ENCODE measurements at places on chromosomes 5 and 9. TPM values are rescaled to one million over a fixed set of nuclear protein-coding genes. Genes with fewer than 3 reads are reported as not detected.

DNA sequence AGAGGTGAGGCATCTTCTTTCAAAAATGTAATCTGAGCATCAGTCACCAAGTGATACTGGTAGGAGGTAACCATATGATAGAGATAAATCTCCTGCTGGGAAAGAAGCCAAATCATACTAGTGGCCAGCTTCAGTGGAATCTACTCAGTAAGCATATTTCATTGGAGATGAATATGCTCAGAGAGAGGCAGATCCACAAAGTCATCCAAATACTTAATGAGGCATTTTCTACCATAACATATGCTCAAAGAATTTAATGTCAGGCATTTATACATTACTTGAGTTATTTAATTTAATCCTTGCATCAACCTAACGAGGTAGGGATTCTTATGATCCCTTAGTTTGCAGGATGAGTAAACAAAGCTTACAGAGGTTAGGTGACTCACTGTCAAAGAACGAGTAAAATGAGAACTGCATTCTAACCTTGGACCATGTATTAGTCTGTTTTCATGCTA, 50.9 kb upstream of the DMRTA1 start:
- no peak for DNase-seq

DNA sequence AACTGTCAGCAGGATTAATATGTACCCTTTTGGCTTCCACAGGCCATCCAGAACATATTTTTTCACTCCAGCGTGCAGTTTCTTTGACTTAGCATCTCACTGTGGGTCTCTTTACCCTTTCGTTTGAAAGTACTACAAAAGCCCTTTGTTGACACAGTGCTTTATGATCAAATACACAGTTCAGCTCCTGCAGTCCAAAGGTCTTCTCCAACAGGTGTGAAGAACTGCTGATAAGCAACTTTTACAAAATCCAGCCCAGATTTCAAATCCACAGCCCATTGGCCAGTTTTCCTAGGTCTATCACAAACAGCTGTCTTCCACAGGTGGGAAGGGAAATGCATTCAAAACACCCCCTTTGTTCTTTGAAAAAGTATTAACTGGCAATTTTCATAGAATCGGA, 54.8 kb downstream of the MYO10 start:
- DNase-seq = no peak

Gene ZBTB26
- 9.8 TPM for total RNA-seq

DNA sequence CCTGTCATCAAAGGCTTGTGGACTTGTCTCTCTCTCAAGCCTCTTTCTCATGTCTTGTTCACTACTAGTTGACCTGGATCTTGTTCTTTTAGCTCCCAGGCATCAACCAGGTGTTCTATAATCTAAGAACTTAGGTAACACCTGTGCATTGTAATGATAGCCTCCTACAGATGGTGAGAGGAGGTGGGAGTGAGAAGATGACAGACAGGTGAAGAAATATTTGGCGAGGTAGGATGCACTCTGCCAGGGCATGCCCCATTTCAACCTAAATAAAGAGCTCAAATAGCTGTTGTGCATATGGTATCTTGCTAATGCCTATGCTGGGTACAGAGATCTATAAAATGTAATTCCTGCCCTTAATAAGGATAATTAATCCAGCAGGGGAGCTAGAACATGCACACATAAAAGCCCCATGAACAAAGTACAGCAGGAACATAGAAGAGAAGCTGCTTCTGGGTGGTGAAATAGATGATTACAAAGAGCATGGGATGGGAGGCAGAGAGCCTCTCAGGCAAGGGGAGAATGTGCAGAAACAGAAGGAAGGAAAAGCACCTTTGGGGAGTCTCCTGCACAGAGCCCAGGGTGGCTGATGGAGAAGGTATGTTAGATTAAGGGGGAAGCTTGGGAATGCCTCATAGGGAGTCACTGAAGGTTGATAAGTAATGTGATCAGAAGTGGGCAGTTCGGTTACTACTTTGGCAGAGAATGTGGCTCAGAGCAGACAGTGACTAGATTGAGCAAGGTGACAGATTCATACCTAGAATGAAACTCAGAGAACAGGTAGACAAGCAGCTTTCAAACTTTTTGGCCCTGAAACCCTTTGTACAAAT, 28.0 kb upstream of the PLIN2 start:
- no peak for DNase-seq

GRCh38 chr9:22238809-22239684, 207.6 kb upstream of the DMRTA1 start:
- DNase-seq = no peak

- no peak for DNase-seq
Observed at GRCh38 chr9:114240216-114240615, 82.7 kb upstream of the ORM1 start.

DNA sequence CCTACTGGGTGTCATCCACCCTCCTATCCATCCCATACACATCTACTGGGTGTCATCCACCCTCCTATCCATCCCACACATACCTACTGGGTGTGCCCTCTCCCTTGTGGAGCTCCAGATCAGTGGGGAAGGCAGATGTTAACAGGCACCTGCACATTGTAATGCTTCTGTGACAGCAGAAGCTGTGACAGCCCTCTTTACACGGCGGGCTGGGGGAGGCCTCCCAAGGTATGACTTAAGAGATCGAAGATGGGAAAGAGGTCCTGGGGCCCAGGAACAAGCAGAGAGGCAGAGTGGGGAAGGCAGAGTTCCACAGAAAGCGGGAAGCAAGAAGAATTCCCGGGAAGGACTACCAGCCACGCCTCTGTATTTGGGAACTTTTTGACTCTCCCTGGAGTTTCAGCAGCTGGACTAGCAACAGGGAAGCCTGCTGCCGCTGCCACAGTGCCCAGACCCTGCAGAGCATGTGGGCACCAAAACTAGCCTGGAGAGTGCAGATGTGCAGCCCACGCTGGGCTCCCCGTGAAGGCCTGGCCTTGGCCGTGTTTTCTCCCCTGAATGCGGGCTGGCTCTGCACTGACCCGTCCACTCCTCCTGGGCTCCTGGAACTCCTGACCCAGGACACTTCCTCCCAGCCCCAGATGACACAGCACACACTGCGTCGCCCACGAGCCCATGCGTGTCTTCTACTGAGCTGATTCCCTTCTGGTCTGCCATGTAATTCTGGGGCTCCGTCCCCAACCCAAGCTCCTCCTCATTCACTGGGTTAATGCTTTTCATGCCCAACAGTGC, 9.3 kb downstream of the TOR1A start:
- no peak for DNase-seq
